HS-5 (cell line): ENCODE measurements at places on chromosomes 2 and 18.
A peak's percentile ranks its signal among the peaks of the same experiment; 100 is the strongest.

- DNase-seq, result no peak
Observed at GRCh38 chr18:26356045-26356785, 130.0 kb downstream of the TAF4B start.

GRCh38 chr18:11586896-11587295, 22.5 kb upstream of the SLC35G4 start:
- DNase-seq, result no peak

DNA sequence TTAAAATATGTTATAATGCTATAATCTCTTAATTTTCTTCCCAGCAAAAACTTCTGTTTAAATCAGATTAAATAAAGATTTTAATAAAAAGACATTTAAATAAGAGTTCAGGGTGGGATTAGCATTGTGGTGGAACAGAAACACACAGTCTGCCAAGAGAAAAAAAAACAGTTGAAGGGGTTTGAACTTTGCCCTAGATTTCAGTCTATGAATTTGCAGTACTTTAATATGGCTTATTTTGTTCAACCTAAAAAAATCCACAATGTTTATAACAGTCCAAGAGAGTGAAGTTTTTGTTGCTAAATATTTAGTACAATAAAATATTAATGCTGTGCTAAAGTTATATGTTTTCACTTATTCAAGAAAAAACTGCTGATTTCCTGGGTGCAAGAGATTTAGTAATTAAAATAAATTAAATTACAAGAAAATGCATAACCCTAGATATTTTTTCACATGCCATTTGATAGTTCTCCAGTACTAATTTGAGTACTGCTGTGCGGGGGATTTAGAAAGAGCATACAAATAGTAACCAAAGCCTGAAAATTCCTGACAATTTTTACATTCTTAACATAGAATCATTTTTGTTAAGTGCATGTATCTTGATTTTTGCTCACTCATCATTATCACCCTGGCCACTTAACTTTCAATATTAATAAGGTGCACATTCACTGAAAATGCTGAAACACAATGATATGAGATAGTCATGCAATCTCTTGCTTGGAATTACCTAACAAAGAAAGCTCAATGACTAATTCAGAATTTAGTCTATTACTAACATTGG, 52.6 kb downstream of the SLC40A1 start:
- DNase-seq, result no peak

GRCh38 chr18:25097057-25097456, 254.9 kb downstream of the ZNF521 start:
- no peak for DNase-seq

- DNase-seq, result peak; percentile 91
Observed at GRCh38 chr2:119283873-119284331, 60.3 kb downstream of the STEAP3 start.

DNA sequence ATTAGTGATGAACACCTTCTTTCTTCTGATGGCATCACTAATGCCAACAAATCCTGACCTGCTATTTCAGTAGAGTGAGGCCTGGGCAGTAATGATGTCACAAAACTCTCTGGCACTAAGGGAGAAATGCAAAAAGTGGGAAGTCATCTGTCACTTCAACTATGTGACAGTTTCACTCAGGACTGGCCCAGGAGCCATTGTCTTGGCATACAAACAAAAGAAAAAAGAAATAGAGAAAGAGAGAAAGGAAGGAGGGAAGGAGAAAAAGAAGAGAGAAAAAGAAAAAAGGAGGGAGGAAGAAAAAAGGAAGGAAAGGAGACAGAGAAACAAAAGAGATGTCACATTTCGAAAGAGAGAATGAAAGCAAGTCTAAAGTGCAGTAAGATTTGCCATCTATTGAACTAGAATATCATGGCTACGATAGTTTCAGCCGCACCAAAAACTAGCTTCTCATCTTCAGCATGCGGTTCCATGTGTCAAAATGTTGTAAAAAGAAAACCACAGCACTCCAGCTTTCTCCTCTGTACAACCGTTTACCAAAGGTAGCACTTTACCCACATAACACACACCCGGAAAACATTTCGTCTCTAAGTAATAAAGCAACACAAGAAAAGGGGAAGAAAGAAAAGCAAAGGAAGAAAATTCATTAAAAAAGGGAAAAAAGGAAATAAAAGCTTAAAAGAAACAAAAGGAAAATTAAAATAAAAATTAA, 50.1 kb downstream of the CD226 start:
- no peak for DNase-seq

- DNase-seq, result peak; percentile 53
Observed at GRCh38 chr2:10497797-10498251, 49.7 kb upstream of the ODC1 start.

DNA sequence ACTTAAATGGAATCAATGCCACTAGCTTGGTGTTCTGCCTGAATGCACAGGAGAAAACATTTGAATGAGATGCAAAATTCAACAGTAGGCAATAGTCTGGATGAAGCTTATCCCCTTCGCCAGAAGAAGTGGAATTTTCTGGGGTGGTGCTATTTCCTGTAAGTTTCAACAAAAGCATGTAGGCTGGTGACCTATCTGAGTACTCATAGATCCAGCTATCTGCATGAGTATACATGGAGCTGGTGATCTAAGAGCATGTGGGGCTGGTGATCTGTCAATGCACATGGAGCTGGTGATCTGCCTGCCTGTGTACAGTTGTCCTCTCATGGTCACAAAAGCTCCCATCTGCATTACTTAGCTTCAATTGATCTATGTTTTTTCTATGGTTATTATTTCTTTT, 71.2 kb downstream of the SLC9A4 start:
- DNase-seq, result no peak

- DNase-seq, result no peak
Observed at GRCh38 chr18:56501896-56502295, 136.5 kb downstream of the TXNL1 start.

GRCh38 chr2:11562011-11562410, 28.2 kb downstream of the GREB1 start:
- no peak for DNase-seq

DNA sequence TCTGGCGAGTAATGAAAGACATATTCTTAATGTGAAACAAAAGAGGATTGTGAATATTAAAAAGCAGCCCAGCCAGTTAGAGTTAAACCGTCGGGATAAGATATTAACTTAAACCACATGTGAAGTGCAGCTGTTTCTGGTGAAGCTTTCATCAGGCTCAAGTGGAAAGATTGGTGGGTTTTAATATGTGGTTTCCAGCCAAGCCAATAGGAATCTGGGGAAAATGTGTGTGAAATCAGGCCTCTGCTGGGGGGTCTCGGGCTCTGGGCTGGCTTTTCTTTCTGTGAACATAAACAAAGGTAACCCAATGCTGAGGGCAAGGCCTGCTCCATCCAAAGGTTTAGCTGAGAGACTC, 279.6 kb downstream of the SLC4A3 start:
- DNase-seq, result no peak

DNA sequence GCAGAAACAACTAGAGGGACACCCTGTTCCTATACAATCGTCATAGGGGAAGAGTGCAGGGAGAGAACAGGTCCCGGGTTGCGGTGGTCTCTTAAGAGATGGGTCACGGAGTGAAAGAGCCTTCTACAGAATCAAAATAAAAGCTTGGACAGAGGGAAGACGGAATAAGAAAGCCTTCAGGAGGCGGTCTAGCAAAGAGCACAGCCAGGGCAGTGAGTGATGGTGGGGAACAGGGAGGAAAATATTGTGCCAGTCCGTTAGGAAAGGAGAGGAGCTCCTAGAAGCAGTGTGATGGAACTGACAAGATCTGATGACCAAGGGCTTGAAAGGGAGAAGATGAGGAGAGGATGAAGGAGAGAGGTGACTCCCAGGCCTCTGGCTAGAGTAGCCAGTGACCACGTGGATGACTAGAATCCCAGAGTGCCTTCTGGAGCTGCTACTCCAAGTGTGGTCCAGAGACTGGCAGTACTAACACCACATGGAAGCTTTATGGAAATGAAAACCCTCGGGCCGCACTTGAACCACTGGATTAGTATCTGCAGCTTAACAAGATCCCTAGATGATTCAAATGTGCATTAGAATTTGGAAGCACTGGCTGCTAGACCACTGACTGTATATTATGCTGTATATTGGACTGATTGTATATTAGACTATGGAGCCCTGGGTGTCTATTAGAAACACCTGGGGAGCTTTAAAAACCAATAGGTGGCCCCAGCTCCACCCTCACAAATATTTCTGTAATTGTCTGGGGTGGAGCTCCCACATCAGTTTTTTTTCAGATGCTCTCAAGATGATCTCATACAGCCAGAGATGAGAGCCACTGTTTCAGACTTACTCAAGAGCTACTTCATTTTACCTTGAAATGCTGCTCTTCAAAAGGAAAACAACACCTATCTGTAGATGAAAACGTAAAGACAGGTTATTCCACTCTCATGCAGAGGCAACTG, 1.1 kb upstream of the EVA1A start:
- DNase-seq, result no peak

DNA sequence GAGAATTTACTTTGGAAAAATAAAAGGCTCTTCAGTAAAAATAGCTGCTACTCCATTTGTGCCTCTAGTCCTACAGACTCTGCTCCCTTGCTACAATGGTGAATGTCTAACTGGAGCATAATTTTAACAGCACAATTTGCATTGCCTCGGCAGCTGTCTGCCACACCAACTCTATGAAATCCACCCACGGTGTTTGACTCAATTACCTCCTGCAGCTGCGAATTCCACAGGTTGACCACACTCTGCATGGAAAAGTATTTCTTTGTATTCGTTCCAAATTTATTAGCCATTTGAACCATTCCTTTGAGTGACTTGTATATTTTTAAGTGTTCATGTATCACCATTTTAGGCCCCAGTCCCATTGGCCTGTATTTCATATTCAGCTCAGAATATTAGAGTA, 182.1 kb upstream of the CCDC68 start:
- no peak for DNase-seq

DNA sequence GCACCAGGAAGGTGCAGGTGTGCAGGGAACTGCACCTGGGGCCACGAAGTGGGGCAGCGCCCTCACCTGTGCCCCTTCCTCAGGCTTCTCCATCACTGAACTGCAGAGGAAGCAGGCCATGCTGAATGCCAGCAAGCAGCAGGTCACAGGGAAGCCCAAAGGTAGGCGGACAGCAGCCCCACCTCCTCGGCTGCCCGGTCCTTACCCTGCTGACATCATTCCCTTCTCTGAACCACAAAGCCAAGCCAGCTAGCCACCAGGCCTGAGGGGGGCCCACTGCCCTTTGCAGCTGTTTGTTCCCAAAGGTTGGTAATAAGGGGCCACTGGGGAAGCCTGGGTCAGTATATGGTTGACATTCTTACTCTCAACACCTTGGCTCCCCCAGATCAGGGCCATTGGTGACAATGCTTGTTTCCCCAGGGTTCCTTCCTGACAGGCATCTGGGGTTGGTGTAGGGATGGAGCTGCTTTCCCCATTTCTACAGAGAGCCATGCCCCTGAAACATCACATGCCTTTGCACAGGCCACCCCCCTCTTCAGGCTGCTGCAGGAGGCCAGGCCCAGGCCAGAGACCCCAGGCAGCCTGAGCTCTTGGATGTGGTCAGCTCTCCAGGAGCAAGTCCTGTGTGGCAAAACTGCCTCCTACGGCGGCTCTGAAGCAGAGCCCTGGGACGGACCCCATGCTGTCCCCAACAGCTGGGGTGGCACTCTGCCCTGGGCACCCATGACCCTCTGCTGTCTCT, 47.8 kb downstream of the FAM168B start:
- DNase-seq, result no peak

DNA sequence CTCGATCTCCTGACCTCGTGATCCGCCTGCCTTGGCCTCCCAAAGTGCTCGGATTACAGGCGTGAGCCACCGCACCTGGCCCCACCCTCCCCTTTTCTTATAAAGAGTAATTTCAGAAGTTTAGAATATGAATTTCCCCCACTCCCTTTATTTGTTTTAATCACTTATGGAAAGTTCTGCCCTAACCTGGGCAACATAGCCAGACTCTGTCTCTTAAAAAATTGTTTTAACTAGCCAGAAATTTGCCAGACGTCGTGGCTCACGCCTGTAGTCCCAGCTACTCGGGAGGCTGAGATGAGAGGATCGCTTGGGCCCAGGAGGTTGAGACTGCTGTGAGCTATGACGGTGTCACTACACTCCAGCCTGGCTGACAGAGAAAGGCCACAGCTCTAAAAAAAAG, 7.7 kb upstream of the NBAS start:
- no peak for DNase-seq

GRCh38 chr2:1222056-1222455, 191.2 kb upstream of the TPO start:
- no peak for DNase-seq

DNA sequence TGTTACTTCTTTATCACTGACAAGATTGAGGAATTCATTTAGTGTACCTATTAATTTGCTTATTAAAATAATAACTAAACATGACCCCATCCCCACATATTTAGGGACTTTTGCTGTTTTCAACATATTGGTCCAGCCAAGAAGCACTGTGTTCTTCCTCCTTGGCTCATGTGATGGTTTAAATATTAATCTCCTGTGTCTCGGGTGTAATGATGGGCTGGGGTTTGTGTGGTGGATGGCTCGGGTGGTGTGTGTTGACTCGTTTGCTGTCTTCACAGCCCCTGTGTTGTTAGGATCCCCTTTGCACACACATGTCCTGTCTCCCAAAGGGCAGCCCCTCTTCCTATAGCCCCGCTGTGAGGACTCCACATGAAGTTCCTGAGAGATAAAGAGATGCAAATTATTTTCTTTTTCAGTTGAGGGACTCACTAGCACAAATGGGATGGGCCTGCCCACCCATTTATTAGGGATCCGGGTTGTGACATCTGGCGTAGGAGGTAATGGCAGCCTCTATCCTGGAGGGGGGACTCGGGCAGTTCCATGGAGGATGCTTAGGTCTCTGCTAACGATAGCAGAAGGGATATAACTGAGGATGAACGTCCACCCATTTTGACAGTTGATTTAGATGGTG, 53.4 kb downstream of the FHOD3 start:
- DNase-seq, result no peak

GRCh38 chr2:204049635-204050034, 113.1 kb downstream of the ICOS start:
- DNase-seq, result no peak

DNA sequence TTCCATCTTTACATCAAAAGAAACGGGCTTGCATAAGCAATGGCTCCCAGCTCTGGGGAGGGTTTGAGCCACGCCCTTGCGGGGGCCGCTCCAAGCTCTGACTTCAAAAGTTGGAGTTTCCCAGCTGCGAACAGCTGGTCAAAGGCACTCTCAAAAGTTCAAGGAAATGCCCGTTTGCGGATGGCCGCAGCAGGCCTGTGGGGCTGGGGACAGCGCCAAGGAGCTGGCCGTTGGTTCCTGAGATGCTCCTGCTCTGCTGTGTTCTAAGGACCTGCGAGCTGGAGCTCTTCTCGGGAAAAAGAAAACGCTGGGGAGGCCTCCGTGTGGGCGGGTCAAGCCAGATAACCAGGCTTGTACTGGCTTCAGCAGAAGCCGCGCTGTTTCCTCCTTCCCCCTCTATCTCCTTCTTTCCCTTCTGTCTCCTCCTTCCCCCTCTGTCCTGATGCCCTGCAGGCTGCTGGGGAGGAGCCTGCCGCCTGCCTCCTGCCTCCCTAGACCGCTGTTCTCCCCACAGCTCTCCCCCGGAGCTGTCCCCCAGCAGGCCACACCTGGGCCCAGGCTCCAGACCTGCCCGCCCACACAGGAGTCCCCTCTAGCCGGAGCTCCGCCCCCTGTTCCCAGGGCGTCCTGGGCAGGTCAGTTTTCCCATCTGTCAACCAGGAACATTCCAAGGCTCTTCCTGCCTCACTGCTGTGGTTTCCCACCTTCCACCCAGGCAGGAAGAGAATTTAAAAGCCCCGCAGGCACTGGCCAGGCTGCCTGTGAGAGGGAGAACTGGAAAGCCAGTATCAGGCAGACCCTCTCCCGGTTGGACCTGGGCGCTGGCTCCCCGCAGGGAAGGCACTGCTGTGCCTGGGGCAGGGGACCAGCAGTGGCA, 14.1 kb downstream of the KLF11 start:
- DNase-seq, result no peak

GRCh38 chr2:16277117-16277516, 336.8 kb downstream of the MYCN start:
- DNase-seq, result no peak

GRCh38 chr18:48019557-48020325, 89.3 kb upstream of the SMAD2 start:
- DNase-seq, result no peak
